Endothelial cell of umbilical vein (primary cell): ENCODE measurements at places on chromosomes 5 and 9. TPM values are rescaled to one million over a fixed set of nuclear protein-coding genes. Genes with fewer than 3 reads are reported as not detected.

DNA sequence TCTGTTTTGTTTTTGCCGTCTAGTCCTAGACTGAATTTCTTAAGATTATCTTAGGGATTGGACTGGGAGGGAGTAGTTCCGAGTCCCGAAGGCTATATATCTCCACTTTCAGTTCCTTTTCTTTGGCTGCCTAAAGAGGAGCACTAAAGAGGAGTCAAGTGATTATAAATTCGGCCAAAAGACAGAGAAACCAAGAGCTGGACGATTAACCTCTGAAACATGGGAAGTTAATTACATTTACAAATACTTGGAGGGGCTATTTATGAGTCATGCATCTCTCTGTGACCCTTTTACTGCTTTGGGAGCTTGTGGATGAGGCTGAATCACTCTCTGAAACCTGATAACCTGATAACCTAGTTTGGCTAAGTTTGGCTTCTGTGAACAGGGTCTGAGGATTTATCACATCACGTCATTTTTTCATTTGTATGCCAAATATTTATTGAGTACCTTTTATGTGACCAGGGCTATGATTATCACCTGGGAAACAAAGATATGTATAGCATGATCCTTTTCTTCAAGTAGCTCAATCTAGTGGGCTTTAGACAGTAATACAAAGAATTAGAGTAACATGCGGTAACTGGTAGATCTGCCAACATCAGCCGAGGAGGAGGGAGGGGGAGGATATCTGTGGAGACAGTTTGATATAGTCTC is 180.9 kb downstream of the CD180 start:
- H3K4me3 ChIP-seq, result peak overlapping the region; percentile 92
- peaks cover 66% of the 10 kb centered on the region for H3K4me1 ChIP-seq
- DNase-seq, result peak; percentile 96
- no peaks in the 10 kb centered on the region for H3K36me3 ChIP-seq
- H3K27ac ChIP-seq, result peak overlapping the region; percentile 96

The ANKRD34B gene
- not detected in 2 replicates for polyA plus RNA-seq

GRCh38 chr5:154157483-154158378 is 32.8 kb upstream of the GALNT10 start:
- H3K36me3 ChIP-seq, result no peaks in the 10 kb centered on the region
- H3K4me3 ChIP-seq, result no peak overlapping the region
- no peak for DNase-seq
- H3K27me3 ChIP-seq, result peaks cover 15% of the 10 kb centered on the region
- H3K4me1 ChIP-seq, result no peaks in the 10 kb centered on the region
- H3K27ac ChIP-seq, result no peak overlapping the region

The SMIM33 gene
- not detected in 2 replicates for polyA plus RNA-seq

The MPDZ gene
- polyA plus RNA-seq, result 17.7 and 22.3 TPM in 2 replicates

DNA sequence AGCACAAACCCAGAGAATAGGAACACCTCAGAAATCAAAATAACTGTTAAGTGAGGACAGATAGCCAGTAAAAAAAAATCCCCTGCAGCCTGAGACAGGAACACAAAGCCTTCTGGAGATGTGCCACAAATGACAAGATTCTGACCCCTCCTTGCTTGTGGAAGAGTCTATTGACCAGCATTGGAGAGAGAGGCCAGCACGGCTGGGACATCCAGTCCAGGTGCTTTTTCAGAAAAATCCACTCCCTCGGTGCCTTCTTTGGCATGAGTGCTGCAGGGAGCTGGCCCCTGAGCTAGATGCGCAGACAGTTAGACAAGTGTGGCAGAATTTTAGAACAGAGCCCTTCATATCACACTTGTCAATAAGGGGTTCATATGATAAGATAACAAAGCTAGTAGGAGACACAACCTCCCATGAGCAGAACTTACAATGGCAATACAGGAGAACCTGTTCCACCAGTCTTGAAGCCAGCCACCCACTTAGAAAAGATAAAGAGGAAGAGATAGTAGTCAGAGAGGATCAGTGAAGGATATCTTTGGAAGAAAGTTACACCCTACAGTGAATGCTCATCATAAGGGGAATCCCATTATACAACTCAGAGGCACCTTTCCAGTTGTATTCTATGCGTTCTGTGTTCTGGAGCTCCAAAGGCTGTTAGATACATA is 298.4 kb downstream of the TLE1 start:
- no peak overlapping the region for H3K4me3 ChIP-seq
- no peak for DNase-seq
- no peaks in the 10 kb centered on the region for H3K27me3 ChIP-seq
- H3K36me3 ChIP-seq, result no peaks in the 10 kb centered on the region
- H3K27ac ChIP-seq, result peak overlapping the region; percentile 100

GRCh38 chr5:154293219-154293618 is 102.7 kb downstream of the GALNT10 start:
- no peak overlapping the region for H3K27ac ChIP-seq
- H3K4me3 ChIP-seq, result no peak overlapping the region
- no peak for DNase-seq
- H3K27me3 ChIP-seq, result no peaks in the 10 kb centered on the region

The CDH6 gene
- polyA plus RNA-seq, result 0.06 and 0.10 TPM in 2 replicates

The TSSK1B gene
- 0.03 TPM in 1 of 2 replicates, not detected in the other for polyA plus RNA-seq

- H3K4me1 ChIP-seq, result peaks cover 30% of the 10 kb centered on the region
- H3K36me3 ChIP-seq, result no peaks in the 10 kb centered on the region
- DNase-seq, result peak; percentile 90
- peak overlapping the region; percentile 96 for H3K27ac ChIP-seq
Observed at GRCh38 chr9:38047301-38048251, 21.5 kb downstream of the SHB start.

DNA sequence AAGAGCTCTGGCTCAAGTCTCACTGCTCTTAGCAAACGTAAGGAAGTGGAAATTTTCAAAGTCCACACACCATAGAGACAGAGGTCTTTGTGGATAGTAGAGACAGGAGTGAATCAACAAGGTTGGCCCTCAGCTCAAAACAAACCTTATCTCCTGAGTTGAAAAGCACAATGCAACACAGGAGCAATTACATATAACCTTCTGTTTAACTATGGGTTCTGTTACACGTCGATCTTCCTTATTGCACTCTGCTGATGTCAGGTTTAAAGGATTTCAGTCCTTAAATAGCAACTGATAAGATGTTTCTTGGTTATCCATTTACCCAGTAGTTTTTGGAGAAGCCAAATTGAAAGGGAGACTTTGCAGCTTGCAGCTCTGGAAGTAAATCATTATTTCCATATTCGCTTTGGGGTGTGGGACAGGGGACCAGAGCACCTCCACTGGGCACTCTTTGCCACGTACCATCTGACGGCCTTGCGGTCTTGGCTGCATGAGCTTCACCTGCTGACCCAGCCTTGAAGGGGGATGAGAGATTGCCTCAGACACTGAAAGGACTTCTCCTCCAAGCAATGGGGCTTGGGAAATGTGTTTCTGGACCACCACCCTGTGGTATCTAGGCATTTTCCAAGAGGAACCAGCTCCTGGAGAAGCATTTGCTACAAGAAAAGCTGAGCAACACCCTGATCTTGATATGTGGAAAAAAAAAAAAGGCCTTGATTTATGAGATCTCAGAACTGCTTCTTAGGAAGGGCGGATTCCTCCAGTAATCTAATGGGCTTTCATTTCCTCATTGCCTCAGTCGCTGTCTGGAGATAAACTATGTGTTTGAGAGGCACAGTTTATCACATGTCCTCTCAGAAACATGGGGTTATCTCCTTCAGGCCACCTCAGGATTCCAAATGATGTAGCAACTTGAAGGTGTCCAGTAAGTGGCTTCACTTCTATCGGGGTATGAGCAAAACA is 56.2 kb upstream of the ZNF622 start:
- no peaks in the 10 kb centered on the region for H3K36me3 ChIP-seq
- H3K27ac ChIP-seq, result no peak overlapping the region
- DNase-seq, result no peak
- H3K27me3 ChIP-seq, result no peaks in the 10 kb centered on the region
- no peak overlapping the region for H3K4me3 ChIP-seq
